ENCODE measurements at places on chromosomes 16 and 17.

DNA sequence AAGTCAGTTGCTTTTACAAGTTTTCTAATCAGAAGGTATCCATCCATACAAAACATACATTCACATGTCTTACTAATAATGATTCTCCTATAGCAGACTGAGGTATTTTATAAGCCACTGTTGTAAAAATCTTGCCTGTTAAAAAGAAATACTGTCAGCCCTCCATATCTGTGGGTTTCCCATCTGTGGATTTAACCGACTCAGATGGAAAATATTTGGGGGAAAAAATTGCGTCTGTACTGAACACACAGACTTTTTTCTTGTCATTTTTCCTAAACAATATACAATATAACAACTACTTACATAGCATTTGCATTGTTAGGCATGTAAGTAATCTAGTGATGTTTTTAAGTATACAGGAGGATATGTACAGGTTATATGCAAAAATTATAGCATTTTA is 90.4 kb downstream of the PARN start:
- DNase-seq = no peak

DNA sequence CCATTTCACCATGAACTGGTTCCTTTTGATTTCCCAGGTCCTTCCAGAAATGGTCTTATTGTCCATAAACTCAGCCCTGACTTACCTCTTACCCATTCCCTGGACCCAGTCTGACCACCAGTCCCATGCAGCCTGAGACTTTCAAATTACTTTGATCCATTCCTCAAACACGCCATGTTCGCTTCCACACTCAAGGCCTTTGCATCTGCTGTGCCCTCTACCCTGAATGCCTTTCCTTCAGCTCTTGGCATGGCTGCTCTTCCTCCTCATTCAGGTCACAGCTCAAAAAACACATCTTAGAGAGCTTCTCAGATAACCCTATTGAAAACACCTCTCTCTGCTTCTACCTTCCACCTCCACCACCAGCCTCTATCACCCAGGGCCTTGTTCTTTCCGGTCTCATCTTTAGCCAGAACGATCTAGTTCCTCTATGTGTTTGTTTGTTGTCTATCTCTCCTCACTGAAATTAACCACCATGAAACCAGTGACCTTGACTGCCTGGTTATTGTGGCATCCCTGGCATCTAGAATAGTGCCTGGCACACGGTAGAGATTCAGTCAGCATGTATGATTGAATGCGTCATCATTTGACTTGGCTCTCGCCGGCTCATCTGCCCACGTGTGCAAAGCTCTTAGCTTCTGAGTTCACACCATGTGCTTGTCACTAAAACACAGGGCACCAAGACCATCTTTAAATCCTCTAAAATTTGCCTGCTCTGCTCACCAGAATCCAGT is 12.8 kb downstream of the CRYM start:
- no peak for DNase-seq

- no peak for DNase-seq
Measured at GRCh38 chr17:66548158-66548557, 245.7 kb downstream of the PRKCA start.

DNA sequence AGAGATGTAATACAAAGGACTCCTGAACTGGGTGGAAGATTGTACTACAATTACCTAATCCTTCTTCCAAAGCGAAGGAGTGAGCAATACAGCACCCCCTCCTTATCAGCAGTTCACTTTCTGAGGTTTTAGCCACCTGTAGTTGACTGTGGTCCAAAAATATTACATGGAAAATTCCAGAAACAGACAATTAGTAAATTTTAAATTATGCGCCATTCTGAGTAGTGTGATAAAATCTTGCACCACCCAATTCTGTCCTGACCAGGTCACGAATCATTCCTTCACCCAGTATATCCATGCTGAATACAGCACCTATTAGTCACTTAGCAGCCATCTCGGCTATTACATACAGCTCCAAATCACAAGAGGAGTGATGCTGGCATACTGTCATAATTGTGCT is 23.2 kb downstream of the VPS53 start:
- no peak for DNase-seq

DNA sequence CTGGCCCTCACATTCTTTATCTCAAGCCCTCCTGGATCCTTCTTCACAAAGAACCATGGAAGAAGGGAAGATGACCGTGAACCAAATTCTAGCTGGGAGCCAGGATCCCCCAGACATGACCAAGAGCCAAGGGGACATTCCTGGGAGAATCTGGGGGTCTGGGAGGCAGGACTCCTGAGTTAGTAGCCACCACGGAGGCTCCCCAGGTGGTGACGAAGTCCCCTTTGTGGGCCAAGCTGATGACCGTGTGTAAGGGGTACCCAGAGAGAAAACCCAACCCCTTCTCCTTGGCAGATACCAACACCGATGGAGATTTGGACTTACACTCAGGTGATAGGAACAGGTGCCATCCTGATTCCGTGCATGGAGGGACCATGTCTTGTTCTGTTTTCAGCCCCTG is 6.8 kb upstream of the GFAP start:
- no peak for DNase-seq

DNA sequence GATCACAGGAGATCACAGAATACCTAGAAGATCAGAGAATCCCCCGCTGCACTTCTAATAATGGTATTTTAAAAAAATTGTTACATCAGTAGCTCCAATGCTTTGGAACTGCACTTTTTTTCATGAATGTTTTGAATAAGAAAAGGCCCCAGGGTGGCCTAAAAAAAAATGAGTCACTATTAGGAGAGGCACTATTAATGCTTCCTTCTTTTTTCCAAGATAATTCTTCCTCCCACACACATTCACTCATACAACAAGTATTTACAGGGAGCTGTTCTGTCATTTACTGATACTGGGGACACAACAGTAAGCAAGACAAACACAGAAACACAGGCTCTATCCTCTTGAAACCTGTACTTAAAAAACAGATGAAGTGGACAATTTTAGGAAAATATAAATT is 675 bp upstream of the PDZD9 start:
- no peak for DNase-seq

GRCh38 chr17:83109793-83110645 is 30.6 kb downstream of the METRNL start:
- DNase-seq = peak; percentile 84

DNA sequence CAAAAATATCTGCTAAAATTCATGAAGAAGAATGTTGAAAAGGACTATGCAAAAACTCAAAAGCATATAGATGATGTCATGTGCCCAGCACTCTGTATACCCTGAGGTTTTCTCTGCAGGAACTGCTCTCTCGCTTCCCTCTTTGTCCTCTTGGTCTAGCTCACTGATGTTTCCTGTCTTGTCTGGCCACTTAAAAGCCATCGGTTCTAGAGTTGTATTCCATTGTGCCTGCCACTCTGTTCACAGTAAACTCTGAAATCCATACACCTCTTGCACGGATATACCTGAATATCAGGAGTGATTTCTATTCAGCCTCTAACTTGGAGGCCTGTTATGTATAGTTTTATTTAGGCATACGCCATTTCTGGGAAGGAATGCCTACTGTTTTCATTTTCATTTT is 101.0 kb upstream of the CNTNAP4 start:
- no peak for DNase-seq

DNA sequence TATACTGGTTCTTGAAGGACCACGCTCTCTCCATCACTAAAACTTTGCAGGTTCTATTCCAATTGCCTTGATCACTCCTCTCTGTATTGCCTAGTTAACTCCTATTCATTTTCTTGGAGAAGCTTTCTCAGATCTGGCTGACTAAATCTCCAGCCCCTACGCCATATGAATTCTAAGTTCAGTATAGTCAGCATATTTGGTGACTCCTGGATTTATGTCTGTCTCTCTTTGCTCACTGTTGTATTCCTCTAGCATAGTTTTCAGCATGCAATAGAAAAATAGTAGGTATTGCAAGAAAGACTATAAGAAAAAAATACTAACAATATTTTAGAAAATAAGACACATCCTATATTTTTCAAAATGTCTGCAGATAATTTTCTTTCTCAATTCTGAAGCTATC is 579.7 kb downstream of the CDH11 start:
- DNase-seq = no peak

- DNase-seq = no peak
Measured at GRCh38 chr17:12769981-12770380, 19.3 kb upstream of the ARHGAP44 start.

DNA sequence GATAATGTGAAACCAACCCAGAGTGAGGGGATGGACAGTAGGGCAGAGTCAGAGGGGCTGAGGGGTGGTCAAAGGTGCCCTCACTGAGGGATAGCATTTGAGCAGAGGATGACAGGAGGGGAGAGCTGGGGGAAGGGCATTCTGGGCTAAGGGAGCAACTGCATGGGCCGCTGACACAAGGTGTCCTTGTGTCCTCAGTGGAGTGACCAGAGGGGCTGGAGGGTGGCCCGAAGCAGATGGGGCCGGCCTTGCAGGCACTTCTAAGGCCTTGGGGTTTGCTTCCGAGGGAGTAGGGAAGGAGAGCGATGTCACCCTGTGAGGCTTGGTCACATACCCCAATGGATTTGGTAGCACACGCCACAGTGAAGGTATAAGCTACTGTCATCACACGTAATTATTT is 10.0 kb downstream of the NUBP1 start:
- DNase-seq = no peak

DNA sequence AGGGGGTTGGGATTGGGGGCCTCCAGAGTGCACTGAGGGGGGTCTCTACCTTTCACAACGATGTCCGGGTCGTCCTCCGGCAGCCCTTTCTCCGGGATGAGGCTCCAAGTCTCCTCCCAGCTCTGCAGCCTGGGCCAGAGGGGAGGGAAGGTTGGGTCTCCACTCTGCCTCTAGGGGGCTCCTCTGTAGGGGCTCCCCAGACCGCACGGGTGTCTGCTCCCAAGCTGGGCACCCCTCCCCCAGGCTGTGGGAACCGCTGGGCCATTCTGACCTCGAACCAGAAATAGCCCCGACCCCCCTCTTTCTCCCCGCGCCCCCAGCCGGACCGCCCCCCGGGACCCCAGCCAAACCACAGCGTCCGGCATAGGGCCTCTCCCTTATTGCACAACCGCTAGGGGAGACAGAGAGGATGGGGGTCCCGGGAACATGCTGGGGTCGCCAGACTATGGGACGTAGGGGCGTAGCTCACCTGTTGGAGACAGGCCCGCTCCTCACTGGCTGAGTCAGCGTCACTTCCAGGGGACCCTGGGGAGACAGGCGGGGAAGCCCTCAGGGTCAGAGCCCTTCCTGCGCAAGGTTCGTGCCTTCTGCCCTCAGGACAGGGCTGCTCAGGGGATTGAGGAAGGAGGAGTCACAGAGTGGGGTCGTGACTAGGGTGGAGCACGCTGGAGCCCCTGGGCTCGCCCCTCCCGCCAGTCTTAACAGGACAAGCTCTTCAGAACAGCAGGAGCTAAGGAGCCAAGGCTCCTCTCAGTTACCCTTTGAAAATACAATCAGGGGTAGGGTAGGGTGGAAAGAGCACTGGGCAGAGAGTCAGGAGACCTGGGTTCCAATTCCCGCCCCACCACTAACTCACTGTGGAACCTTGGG is 2.7 kb downstream of the PLEKHH3 start:
- DNase-seq = no peak

- peak; percentile 65 for DNase-seq
Measured at GRCh38 chr16:11806721-11807120, 9.7 kb upstream of the ZC3H7A start.

GRCh38 chr17:79691931-79692330 is 38.8 kb upstream of the ENPP7 start:
- no peak for DNase-seq

DNA sequence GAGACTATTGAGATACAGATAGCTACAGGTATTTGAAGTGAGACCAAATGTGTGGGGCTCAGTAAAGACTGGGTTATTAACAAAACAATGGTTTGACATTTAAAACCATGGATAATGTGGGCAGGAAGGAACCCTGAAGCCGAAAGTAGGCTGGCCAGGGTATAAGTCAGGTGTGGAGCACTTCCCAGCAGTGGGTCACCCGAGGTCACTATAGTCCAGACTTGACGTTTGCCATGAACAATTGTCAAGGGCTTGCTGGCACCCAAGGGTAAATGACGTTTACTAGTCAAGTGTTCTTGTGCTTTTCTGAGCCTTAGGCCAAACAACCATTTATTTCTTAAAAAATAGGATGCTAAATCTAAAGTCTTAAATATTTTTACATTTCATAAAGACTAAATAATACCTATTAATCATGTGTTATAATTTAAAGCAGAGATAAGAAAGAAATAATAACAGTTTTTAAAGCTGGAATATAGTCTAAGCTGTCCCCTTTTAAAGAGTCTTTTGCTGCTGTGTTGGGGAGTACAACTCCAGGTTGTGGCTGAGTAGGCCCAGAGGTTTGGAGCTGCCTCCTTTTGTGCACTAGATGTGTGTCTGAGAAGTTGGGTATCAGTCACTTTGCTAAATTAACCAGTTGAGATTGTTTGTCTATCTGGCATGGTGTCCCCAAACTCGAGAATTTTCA is 15.7 kb downstream of the ALDH3A2 start:
- DNase-seq = no peak

- DNase-seq = no peak
Measured at GRCh38 chr16:87790292-87791100, 24.7 kb upstream of the KLHDC4 start.

GRCh38 chr17:58028578-58028977 is 21.5 kb upstream of the SRSF1 start:
- no peak for DNase-seq

DNA sequence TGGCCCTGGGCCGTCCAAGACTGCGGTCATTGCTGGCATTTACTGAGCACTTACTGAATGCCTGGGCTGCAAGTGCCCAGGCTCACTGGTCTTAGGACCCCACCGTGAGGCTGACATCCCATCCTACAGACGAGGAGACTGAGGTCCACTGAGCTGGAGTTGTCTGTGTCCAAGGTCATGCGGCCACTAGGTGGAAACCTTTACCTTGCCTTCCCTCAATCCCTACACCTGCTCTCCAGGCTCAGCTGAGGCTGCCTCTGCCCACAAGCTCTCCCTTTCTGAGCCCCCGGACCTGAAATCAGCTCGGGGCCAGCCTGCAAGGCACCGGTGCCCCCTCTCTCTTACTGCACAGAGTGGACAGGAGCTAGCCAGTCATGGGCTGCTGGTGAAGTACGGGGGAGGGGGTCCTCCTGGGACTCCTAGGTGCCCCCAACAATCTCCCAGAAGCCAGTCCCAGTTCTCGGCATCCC is 1.5 kb downstream of the CASKIN1 start:
- DNase-seq = no peak

- no peak for DNase-seq
Measured at GRCh38 chr16:76484020-76484419, 206.8 kb downstream of the CNTNAP4 start.

- DNase-seq = no peak
Measured at GRCh38 chr16:67801241-67801640, 5.1 kb downstream of the RANBP10 start.

DNA sequence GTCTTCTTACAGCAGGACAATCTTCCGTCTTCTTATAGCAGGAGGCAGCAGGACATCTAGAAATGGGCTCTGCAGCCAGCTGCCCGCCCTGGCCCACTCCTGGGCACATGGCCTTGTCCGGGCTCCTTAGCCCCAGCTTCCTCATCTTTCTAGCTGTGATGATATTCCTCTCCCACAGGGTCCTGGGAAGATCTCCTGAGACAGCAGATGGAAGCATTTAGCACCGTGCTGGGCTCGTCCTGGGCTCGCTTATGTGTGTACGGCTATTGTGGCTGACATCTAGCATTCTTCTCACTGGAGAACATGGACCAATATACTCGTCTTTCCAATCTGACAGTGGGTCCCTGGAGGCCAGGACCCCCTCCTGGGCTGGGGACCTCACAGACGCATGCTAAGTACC is 48.5 kb downstream of the TIMM22 start:
- no peak for DNase-seq
